ENCODE measurements at places on chromosomes 7 and 10.

DNA sequence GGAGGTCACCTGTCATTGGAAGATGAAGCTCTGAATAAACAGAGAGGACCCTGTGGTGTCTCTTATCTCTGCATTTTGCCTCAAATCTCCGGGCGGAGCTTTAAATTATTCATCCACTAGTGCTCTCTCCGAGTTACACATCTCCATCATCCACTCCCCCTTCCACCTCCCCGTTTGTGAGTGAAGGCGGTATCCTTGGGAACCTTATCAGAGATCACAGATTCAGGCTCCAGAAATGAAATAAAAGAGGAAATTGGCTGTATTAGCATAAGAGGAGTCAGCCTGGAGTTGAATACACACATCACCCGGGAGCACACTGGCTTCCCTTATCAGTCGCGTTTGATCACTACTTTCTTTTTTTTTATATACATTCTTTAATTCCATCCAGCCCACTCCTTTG is 1184.8 kb downstream of the GATA3 start:
- DNase-seq, result no peak

- no peak for DNase-seq
Observed at GRCh38 chr10:131947631-131948347, 33.9 kb downstream of the BNIP3 start.

DNA sequence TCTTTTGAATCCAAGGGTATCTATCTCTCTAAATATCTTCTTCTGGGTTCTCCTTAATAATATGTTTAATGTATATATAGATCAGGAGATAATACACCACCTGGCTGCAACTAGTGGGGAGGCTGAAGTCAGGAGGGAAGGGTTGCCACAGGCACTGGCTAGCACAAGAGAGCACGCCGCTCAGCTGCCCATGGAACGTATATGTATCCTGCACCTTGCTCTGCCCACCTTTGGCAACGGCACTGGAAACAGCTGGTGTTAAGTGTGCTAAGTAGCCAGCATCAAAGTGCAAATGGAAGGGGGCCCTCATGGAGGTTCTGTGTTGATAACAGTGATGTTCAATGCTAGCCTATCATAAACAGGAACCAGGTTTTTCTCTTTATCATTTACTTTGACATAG is 49.8 kb upstream of the FAM133B start:
- no peak for DNase-seq

- no peak for DNase-seq
Observed at GRCh38 chr10:30488316-30488715, 54.3 kb downstream of the MAP3K8 start.
